Cardiac muscle cell (in vitro differentiated cells and primary cell): ENCODE measurements at places on chromosomes 13 and 19. TPM values are rescaled to one million over a fixed set of nuclear protein-coding genes. Genes with fewer than 3 reads are reported as not detected.

DACH1 gene
- polyA plus RNA-seq = 2.9 and 3.5 TPM in 2 replicates

ZNF723 gene
- not detected in 2 replicates for polyA plus RNA-seq

ZNF888 gene
- 1.1 and 2.0 TPM in 2 replicates for polyA plus RNA-seq

TRPM4 gene
- 74.2 and 119 TPM in 2 replicates for polyA plus RNA-seq

TMIGD2 gene
- polyA plus RNA-seq = 0.84 and 2.9 TPM in 2 replicates
